ENCODE measurements at places on chromosomes 4 and X.

- H3K27ac ChIP-seq = no peak overlapping the region
- DNase-seq = no peak
- H3K4me3 ChIP-seq = peak overlapping the region; percentile 41
- peaks cover 2% of the 10 kb centered on the region for H3K36me3 ChIP-seq
- H3K27me3 ChIP-seq = no peaks in the 10 kb centered on the region
- no peaks in the 10 kb centered on the region for H3K4me1 ChIP-seq
Measured at GRCh38 chrX:153474718-153475117, 4.3 kb upstream of the HAUS7 start.

- H3K27me3 ChIP-seq = no peaks in the 10 kb centered on the region
- H3K4me1 ChIP-seq = no peaks in the 10 kb centered on the region
Measured at GRCh38 chr4:98779088-98779487, 120.7 kb upstream of the TSPAN5 start.

DNA sequence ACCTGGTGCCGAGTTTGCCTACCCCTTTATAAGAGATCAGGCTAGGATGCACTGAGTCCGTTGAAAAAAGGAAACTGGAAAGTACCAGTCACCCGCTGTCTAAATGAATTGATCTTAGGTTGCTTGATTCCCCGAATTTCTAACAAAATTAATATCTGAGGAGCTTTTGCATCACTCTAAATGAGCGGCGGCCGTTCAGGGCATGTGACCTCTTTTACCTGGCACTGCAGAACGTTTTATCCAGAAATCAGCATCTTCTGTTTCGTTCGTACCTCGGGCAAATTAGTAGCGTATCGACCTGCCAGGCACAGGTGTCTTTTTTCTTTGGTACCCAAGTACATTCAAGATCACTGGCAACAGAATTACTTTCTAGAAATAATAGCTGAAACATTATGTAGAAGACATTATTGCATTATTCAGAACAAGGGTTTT lies 876 bp downstream of the KLHL2 start:
- peak overlapping the region; percentile 78 for H3K4me3 ChIP-seq
- DNase-seq = no peak
- no peaks in the 10 kb centered on the region for H3K27me3 ChIP-seq
- peak overlapping the region; percentile 21 for H3K27ac ChIP-seq

DNA sequence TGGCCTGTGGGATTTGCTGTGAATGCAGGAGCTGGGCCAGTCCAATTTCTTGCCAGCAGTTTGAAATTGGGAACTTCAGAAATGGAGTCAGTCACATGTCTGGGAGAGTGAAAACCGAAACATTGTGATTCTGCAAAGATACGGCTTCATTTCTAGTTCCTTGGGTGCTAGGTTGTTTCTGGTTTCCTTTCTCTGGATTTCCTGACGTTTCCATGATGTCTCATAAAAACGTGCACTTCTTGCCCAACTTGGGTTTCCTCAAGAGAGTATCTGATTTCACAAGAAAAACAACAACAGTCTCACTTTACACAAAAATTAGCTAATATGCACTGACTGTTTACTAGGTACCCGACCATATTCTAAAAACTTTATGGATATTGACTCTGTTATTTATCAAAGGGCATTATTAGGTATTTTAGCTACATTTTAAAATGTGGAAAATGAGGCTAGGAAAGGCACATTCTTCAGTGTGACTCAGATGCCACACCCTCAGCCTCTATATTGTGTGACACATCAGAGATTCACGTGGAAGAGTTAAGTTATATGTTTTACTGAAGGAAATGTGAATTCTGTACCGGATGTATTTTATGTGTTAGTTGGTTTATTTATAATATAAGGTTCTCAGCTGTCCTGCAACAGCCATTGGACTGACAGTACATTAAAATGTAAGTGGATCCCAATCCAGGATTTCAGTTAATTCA lies 225.0 kb upstream of the PUDP start:
- no peaks in the 10 kb centered on the region for H3K36me3 ChIP-seq
- no peak overlapping the region for H3K27ac ChIP-seq
- no peaks in the 10 kb centered on the region for H3K4me1 ChIP-seq
- no peak overlapping the region for H3K4me3 ChIP-seq
- no peaks in the 10 kb centered on the region for H3K27me3 ChIP-seq

GRCh38 chr4:40240040-40240653 lies 43.3 kb downstream of the RHOH start:
- H3K4me3 ChIP-seq = peak overlapping the region; percentile 73
- no peak for DNase-seq
- H3K36me3 ChIP-seq = peaks cover 85% of the 10 kb centered on the region
- no peaks in the 10 kb centered on the region for H3K27me3 ChIP-seq

- no peaks in the 10 kb centered on the region for H3K36me3 ChIP-seq
- H3K4me3 ChIP-seq = no peak overlapping the region
- H3K27ac ChIP-seq = no peak overlapping the region
- no peaks in the 10 kb centered on the region for H3K4me1 ChIP-seq
- no peak for DNase-seq
Measured at GRCh38 chrX:17415242-17415810, 40.3 kb downstream of the NHS start.

DNA sequence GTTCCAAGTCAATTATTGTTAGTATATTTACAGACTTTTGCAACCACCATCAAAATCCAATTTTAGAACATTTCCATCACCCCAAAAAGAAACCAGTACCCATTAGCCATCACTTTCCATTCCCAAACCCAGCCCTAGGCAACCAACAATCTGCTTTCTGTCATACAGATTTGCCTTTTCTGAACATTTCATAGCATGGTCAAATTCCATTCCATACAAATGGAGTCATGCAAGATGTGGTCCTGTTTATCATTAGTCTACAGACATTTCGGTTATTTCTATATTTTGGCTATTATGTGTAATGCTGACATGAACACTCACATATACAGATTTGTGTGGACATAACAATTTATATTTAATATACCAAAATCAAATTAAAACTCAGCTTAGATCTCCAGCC lies 508.7 kb downstream of the ZNF674 start:
- H3K36me3 ChIP-seq = no peaks in the 10 kb centered on the region
- no peak overlapping the region for H3K4me3 ChIP-seq
- H3K27me3 ChIP-seq = no peaks in the 10 kb centered on the region
- no peak overlapping the region for H3K27ac ChIP-seq
- no peak for DNase-seq

- H3K27ac ChIP-seq = peak overlapping the region; percentile 99
- H3K4me1 ChIP-seq = peaks cover 82% of the 10 kb centered on the region
- H3K4me3 ChIP-seq = peak overlapping the region; percentile 93
- DNase-seq = peak; percentile 74
- H3K36me3 ChIP-seq = peaks cover 36% of the 10 kb centered on the region
Measured at GRCh38 chr4:36285784-36286480, 4.5 kb downstream of the DTHD1 start.

GRCh38 chr4:25817059-25817681 lies 45.6 kb downstream of the SEL1L3 start:
- no peak overlapping the region for H3K4me3 ChIP-seq
- no peak overlapping the region for H3K27ac ChIP-seq
- H3K36me3 ChIP-seq = peaks cover 41% of the 10 kb centered on the region
- DNase-seq = no peak
